T47D (cell line): ENCODE measurements at places on chromosomes 6 and 20.

DNA sequence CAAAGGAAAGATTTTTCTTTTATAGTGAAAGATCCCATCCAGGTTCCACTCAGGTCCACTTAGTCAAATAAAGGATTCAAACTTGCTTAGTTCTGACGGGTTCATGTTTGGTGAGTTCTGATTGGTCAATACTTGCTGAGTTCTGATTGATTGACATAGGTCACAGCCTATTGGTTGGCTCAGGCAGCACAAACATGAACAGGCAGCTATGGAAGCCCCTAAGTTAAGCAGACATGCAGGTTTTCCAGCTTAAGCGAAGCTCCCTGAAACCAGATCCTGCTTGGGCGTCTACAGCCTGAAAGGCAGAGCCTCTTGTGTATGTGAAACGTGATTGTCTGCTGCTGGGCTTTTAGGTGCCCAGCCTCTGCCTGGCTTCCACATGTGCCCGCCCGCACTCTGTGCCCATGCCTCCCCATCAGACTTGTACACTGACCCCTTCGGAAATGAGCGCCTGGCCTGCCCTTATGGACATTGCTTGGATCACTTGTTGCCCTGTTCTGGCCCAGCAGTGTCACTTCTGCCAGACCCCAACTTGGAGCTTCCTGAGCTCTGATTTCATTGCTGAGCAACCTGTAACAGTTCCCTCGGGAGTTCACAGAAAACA is 45.4 kb upstream of the ECI2 start:
- peak; percentile 84 for DNase-seq

DNA sequence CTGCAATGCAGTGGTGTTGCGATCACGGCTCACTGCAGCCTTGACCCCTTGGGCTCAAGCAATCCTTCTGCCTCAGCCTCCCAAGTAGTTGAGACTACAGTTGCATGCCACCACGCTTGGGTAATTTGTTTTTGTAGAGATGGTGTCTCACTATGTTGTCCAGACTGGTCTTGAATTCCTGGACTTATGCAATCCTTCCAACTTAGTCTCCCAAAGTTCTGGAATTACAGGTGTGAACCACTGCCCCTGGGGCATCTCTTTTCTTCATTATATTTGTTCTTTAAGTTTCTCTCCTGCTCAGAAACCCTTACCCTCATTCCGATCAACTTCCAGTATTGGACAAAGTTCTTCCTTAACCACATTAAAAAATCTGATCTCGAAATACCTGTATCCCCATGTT is 44.7 kb upstream of the DEK start:
- no peak for DNase-seq

GRCh38 chr6:129501740-129502660 is 208.0 kb downstream of the ARHGAP18 start:
- no peak for DNase-seq

- DNase-seq: no peak
These were observed 3.3 kb upstream of the THEMIS start for GRCh38 chr6:127904160-127904559.
